ENCODE measurements at places on chromosomes 2 and 18.

GRCh38 chr2:15205562-15205961, 355.6 kb downstream of the NBAS start:
- DNase-seq, result no peak

DNA sequence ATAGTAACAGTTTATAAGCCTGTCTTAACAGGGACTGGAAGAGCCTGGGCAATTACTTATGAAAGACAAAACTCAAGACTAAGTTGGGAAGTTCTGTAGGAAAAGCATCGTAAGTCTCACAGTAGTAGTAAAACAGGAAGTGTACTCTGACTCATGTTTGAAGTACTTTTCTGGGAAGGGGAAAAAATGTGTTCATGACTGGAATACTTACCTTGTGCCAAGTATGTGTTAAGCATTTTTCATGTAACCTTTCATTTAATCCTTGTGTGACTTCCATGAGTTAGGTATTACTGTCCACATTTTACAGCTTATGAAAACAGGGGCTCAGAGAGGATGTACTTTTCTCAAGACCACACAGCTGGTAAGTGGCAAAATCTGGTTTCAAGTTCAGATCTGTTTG, 13.7 kb upstream of the SKOR2 start:
- no peak for DNase-seq

DNA sequence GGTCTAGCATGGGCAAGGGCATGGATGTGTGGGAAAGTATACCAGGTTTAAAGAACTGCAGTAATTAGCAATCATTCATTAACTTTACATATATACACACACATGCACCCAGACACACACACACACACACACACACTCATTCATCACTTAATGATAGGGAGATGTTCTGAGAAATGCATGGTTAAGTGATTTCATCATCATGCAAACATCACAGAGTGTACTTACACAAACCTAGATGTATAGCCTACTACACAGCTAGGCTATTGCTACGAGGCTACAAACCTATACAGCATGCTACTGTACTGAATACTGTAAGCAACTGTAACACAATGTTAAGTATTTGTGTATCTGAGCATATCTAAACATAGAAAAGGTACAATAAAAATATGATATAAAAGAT, 83.6 kb downstream of the COLEC12 start:
- DNase-seq, result no peak

DNA sequence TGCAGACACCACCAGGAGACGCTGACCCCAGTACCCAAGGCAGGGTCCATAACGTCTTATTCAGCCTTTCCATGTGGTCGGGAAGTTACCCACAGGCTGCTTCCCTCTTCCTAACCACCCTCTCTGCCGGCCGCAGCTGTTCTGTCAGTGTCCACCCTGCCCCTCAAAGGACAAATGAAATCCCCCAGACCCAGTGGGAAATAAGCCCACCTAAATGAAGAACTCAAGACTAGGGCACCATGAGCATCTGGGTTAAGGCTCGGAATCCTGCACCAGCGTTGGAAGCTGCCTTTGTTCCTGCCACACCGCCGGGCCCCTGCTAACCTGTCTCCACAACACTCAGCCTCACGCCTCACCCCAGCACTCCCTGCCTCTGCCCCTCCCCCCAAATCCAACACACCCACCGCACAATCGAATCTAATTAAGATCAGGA, 21.7 kb downstream of the BCL11A start:
- no peak for DNase-seq

GRCh38 chr2:129895061-129895460, 84.4 kb upstream of the RAB6C start:
- DNase-seq, result no peak
